ENCODE measurements at places on chromosomes 3 and 15. TPM values are rescaled to one million over a fixed set of nuclear protein-coding genes. Genes with fewer than 3 reads are reported as not detected.
A peak's percentile ranks its signal among the peaks of the same experiment; 100 is the strongest.

DNA sequence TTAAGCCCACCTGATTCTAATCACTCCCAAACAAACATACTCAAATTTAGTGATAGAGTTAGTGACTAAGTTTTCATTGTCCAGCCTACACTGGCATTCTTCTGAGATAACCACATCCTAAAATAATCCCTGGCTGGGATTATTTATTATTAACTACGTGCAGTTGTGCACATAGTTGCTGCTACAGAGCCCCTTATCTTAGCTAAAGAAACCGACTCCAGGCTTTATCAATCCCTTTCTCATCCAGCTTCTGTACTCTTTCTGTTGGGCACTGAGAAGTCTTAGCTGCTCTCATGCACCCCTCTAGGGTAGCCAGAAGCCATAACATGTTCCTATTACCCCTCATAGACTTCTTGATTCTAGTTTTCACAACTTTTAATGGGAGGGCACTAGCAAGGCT lies 208.7 kb downstream of the MBNL1 start:
- H3K4me3 ChIP-seq = no peak overlapping the region
- H3K27ac ChIP-seq = no peak overlapping the region
- no peaks in the 10 kb centered on the region for H3K27me3 ChIP-seq

Gene CMTM7
- 3.4 TPM for total RNA-seq

DNA sequence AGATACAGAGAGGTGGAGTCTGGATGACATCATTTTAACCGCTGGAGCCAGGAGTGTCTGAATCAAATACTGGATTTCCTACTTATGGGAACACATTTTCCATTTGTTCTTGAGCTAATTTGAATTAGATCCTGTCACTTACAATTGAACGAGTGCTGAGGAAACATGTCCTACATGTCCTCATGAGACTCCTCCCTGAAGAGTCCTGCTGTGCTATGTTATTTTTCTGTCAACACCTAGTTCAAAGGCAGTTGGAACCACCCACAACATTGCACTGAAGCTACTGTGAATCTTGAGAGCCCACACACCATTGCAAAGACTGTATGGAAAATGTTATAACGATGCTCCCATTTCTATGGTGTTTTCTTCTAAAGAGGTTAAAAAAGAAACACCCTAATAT lies 123.5 kb upstream of the CRBN start:
- no peak overlapping the region for H3K27ac ChIP-seq
- no peaks in the 10 kb centered on the region for H3K4me1 ChIP-seq
- H3K36me3 ChIP-seq = no peaks in the 10 kb centered on the region

Gene LAMB2
- 213 TPM for total RNA-seq

DNA sequence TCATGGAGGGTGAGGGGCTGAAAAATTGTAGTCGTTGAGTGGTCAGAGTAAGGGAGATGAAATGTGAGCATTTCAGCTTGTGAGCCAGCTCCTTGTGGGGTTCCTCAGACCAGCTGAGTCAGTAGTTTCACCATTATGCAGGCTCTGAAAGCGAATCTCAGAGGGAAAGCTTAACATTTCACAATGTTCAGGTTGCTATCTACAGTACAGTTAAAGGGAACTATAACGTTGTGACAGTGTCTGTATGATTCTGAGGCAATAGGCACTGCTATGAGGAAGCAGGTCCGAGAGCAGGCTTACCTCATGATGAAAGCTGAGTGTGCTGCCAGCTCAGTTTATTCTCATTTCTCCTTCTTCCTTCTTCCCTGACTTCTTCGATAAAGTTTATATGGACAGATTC lies 469.6 kb downstream of the EDEM1 start:
- no peaks in the 10 kb centered on the region for H3K27me3 ChIP-seq
- no peak overlapping the region for H3K27ac ChIP-seq
- no peak overlapping the region for H3K4me3 ChIP-seq
- H3K4me1 ChIP-seq = no peaks in the 10 kb centered on the region
- no peaks in the 10 kb centered on the region for H3K36me3 ChIP-seq
- DNase-seq = no peak

- no peaks in the 10 kb centered on the region for H3K27me3 ChIP-seq
- no peak overlapping the region for H3K27ac ChIP-seq
- H3K4me3 ChIP-seq = no peak overlapping the region
- no peak for DNase-seq
Observed at GRCh38 chr3:182067423-182067822, 355.7 kb downstream of the SOX2 start.

Gene IQGAP1
- 246 TPM for total RNA-seq

Gene MAP1A
- 47.2 TPM for total RNA-seq

DNA sequence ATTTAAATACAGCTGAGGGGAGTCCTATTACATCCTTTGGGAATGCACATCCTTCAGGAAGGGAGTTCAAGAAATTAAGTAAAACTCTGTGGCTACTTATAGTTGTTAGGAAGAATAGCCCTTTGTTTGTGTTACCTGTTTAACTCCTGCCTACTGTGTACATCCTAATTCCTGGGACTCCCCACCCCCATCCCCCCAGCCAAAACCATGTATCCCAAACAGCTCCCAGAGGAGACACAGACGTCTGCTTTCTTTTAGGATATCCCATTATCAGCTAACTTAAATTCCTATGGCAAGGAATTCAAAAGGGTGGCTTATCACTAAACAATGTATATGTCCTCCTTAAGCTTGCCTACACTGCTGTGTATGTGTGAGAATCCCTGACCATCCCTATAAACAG lies 581.7 kb downstream of the DIPK2A start:
- no peaks in the 10 kb centered on the region for H3K4me1 ChIP-seq
- H3K4me3 ChIP-seq = no peak overlapping the region
- H3K36me3 ChIP-seq = no peaks in the 10 kb centered on the region

Gene TPRA1
- 17.9 TPM for total RNA-seq

DNA sequence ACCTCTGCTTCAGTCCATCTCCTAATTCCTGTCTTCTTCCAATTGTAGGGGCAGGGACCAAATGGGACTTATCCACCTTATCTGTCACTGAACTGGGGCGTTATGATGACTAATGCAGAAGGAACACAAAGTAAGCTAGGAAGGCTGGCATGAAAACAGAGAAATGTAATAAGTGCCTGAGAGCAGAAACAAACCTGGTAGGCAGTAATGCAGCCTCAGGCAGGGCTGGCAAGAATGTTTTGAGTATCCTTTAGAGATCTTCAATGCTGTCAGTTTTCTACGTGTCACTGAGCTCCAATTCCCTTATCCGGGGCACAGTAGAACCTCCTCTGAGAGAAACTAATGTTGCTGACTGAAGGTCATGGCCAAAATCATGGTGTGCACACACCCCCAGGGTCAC lies 246.2 kb upstream of the TBL1XR1 start:
- peak; percentile 39 for DNase-seq
- no peaks in the 10 kb centered on the region for H3K36me3 ChIP-seq
- no peak overlapping the region for H3K4me3 ChIP-seq
- H3K27ac ChIP-seq = no peak overlapping the region
- H3K4me1 ChIP-seq = peaks cover 17% of the 10 kb centered on the region
- no peaks in the 10 kb centered on the region for H3K27me3 ChIP-seq

DNA sequence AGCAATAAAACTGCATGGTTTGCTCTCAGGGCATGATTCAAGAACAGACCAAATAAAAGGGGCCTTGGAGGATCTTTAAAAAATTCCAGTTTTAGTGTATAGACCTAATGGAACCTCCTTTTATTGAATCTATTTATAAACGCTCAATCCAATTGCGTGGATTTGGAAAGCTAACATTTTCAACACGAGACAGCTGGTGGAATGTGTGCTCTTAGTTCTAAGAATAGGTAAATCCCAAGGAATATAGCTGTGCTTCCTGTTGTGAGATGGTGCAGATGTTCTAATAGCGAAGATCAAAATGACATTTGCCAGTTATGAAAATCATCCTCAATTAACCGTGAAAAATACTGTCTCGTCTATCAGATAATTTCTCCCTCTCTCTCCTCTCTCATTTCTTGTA lies 192.5 kb downstream of the ATP10A start:
- no peak for DNase-seq
- H3K36me3 ChIP-seq = no peaks in the 10 kb centered on the region
- H3K27me3 ChIP-seq = no peaks in the 10 kb centered on the region
- H3K27ac ChIP-seq = no peak overlapping the region

DNA sequence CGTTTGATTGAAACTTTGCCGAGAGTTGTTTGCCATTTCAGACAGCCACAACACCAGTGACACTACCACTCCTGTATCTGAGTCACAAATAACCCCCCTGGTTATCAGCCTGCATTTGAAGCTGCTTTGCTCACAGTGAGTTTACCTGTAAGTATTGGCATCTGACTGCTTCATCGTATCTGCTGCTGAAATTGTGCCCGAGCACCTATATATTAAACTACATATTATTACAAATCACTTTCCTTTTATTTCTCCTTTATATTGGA lies 39.2 kb upstream of the SPSB4 start:
- H3K27me3 ChIP-seq = peaks cover 7% of the 10 kb centered on the region
- DNase-seq = no peak
- H3K27ac ChIP-seq = no peak overlapping the region

GRCh38 chr3:126212620-126213378 lies 32.4 kb upstream of the ALDH1L1 start:
- no peak overlapping the region for H3K27ac ChIP-seq
- peaks cover 9% of the 10 kb centered on the region for H3K27me3 ChIP-seq
- H3K4me3 ChIP-seq = peak overlapping the region; percentile 10
- H3K36me3 ChIP-seq = no peaks in the 10 kb centered on the region
- DNase-seq = peak; percentile 12
- H3K4me1 ChIP-seq = peaks cover 7% of the 10 kb centered on the region

GRCh38 chr3:43132193-43132592 lies 26.3 kb upstream of the POMGNT2 start:
- H3K4me1 ChIP-seq = no peaks in the 10 kb centered on the region
- H3K27ac ChIP-seq = no peak overlapping the region
- no peaks in the 10 kb centered on the region for H3K36me3 ChIP-seq
- DNase-seq = no peak
- H3K27me3 ChIP-seq = no peaks in the 10 kb centered on the region

GRCh38 chr15:79872358-79873017 lies 24.3 kb downstream of the MTHFS start:
- no peaks in the 10 kb centered on the region for H3K27me3 ChIP-seq
- DNase-seq = peak; percentile 43
- no peaks in the 10 kb centered on the region for H3K4me1 ChIP-seq
- no peak overlapping the region for H3K27ac ChIP-seq

Gene ANKRD63
- under 0.01 TPM for total RNA-seq

DNA sequence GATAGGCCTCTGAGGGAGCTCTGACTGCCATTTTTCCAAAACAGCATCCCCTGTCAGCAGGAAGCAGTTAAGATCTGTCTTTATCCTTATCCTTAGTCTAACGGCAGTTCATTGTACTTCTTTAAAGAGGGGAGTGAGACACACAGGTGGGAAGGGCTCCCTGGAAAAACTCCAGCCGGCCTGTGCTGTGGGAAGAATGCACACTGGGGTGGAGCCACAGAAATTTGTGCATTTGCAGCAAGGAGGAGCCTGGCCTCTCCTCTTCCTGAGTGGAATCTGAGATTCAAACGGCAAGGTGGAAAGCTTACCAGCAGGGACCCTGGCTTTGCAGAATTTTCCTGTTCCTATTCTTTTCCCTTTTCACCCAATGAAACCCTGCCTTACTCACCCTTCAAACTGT lies 1209.4 kb downstream of the ROBO2 start:
- H3K4me3 ChIP-seq = no peak overlapping the region
- DNase-seq = no peak
- no peaks in the 10 kb centered on the region for H3K4me1 ChIP-seq
- H3K27me3 ChIP-seq = no peaks in the 10 kb centered on the region

GRCh38 chr3:119357190-119357589 lies 63.0 kb downstream of the ARHGAP31 start:
- H3K4me1 ChIP-seq = peaks cover 13% of the 10 kb centered on the region
- no peak overlapping the region for H3K4me3 ChIP-seq
- no peaks in the 10 kb centered on the region for H3K27me3 ChIP-seq
- no peaks in the 10 kb centered on the region for H3K36me3 ChIP-seq
- H3K27ac ChIP-seq = no peak overlapping the region

GRCh38 chr3:62835554-62836236 lies 39.5 kb downstream of the CADPS start:
- no peak overlapping the region for H3K4me3 ChIP-seq
- H3K36me3 ChIP-seq = no peaks in the 10 kb centered on the region
- H3K27ac ChIP-seq = no peak overlapping the region
- no peaks in the 10 kb centered on the region for H3K27me3 ChIP-seq
- no peaks in the 10 kb centered on the region for H3K4me1 ChIP-seq
- DNase-seq = no peak

DNA sequence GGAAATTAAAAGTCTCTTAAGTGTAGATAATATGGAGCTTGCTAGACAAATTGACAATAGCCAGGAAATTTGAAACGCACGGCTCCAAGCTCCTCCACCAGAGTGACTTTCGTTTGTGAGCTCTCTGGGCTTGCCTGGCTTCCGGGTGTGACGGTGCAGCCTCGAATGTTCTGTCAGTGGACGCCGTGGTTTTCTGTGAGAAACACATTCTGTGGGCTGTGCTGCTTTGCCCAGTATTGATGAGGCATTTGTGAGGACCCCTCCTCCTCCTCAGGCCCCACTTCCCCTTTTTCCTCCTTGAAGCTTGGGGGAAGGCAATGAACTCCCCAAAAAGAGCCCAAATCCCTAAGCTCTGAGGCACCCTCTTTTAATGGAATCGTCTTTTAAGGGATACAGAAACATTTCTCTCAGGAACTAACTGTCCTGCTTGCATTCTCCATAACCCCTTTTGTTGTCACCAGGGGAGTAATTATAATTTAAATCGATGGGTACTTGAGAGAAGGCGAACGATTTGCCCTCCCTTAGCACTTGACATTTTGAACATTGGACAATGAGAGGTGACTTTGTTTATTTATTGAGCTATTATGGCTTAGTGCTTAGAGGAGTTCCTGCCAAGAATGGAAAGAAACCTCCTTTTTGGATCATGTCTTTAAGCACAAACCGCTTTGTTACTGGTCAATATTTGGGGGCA lies 40.8 kb downstream of the POLR2M start:
- H3K27me3 ChIP-seq = no peaks in the 10 kb centered on the region
- no peak for DNase-seq
- no peaks in the 10 kb centered on the region for H3K4me1 ChIP-seq
- no peak overlapping the region for H3K4me3 ChIP-seq
- no peak overlapping the region for H3K27ac ChIP-seq

- no peaks in the 10 kb centered on the region for H3K36me3 ChIP-seq
- H3K27ac ChIP-seq = no peak overlapping the region
- no peak overlapping the region for H3K4me3 ChIP-seq
- no peaks in the 10 kb centered on the region for H3K4me1 ChIP-seq
- no peak for DNase-seq
Observed at GRCh38 chr3:192253138-192253887, 474.0 kb downstream of the FGF12 start.

GRCh38 chr3:98528474-98529346 lies 3.1 kb upstream of the GPR15 start:
- no peak overlapping the region for H3K4me3 ChIP-seq
- no peak for DNase-seq
- peaks cover 7% of the 10 kb centered on the region for H3K27me3 ChIP-seq

- H3K4me3 ChIP-seq = peak overlapping the region; percentile 100
- no peaks in the 10 kb centered on the region for H3K36me3 ChIP-seq
- H3K27me3 ChIP-seq = no peaks in the 10 kb centered on the region
Observed at GRCh38 chr15:80693682-80694610, 1.2 kb upstream of the ABHD17C start.

Gene KBTBD12
- total RNA-seq = not detected

- no peak overlapping the region for H3K4me3 ChIP-seq
- H3K4me1 ChIP-seq = no peaks in the 10 kb centered on the region
- no peaks in the 10 kb centered on the region for H3K36me3 ChIP-seq
- H3K27me3 ChIP-seq = peaks cover 73% of the 10 kb centered on the region
Observed at GRCh38 chr15:70539912-70540530, 223.3 kb downstream of the UACA start.
